M059J (cell line): ENCODE measurements at places on chromosomes 6 and 20.

- DNase-seq = no peak
Measured at GRCh38 chr20:40957265-40957760, 71.3 kb upstream of the TOP1 start.

GRCh38 chr6:78615430-78615904, 251.9 kb upstream of the IRAK1BP1 start:
- DNase-seq = peak; percentile 71

GRCh38 chr6:135141728-135142127, 39.4 kb upstream of the MYB start:
- DNase-seq = no peak

DNA sequence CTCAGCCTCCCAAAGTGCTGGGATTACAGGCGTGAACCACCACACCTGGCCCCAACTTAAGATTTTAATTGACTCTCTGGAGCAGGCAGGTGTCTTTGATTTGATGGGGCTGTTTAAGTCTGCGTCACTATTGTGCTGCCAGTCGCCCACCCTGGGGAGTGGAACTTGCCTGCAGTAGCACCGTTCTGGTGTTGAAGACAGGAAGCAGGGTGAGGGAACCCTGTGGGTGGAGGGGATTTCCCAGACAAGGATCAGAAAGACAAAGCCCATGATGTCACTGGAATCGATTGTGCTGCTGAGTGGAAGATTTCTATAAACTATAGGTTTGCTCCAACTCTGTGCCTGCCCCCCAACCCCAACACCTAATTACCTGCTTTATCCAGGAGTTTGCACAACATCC, 11.0 kb downstream of the ALDH8A1 start:
- DNase-seq = no peak

- DNase-seq = no peak
Measured at GRCh38 chr20:51347831-51348230, 194.7 kb downstream of the NFATC2 start.

DNA sequence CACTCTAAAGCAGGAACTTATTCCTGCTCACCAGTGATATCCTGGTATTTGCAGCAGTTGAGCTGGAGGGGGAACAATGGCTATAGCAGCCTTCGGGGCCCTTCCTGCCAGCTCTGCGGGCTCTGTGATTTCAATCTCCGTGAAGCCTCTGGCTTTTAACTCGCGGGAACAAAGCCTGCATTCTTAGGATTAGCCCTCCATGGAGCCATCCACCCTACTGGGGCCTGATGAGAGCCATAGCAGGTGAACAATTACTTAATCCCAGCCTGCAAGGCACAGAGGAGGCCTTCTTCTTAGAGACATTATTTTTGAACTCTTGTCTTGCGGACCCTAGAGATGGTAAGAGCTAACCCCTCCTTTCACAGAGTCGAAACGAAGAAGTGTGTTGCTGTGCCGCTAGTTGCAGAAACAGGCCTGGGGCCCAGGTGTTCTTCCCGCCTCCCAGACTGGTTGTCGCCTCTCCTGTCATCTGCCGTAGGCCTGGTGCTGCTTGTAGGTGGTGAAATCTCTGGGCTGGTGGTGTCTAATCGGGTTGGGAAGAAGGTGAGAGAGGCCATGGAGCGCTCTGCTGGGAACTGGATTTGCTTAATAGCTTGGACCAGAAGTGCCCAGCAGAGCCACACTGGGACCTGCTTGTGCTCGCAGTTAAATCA, 9.7 kb downstream of the GHRH start:
- no peak for DNase-seq

GRCh38 chr20:57671072-57671391, 38.8 kb downstream of the PMEPA1 start:
- DNase-seq = no peak

DNA sequence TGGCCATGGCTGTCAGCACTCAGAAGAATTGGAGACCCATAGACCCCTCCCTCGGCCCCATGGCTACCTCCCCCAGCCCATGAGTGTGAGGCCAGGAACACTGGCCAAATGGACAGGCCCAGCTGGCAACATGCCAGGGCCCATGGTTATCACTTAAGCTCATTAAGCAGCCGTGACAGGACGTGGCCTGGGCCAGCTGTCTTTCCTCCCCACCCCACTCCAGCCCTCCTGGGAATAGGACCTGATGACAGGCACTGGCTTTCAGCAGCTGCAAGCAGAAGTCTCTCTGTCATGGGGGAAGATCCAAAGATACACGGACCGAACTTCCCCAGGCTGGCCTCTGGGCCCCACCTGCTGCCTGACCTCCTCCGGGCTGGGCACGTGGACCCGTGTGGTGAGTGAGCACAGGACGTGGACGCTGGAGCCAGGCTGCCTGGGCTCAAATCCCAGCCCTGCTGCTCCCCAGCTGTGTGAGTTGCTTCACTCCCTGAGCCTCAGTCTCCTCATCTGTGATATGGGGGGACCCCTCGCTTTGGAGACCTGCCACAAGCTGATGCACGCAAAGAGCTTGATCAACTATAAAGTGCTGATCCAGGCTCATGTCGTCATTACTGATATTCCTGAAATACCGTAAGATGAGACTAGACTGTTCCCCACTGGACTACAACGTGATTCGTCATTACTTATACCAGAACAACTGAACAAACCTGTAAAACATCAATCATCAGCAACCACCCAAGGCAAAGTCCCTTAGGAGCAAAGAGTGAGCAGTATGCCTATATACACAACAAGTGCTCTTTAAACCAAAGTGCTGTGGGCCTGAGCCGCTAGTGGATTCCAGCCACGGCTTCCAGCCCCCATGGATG, 22.0 kb upstream of the VSTM2L start:
- DNase-seq = peak; percentile 26

DNA sequence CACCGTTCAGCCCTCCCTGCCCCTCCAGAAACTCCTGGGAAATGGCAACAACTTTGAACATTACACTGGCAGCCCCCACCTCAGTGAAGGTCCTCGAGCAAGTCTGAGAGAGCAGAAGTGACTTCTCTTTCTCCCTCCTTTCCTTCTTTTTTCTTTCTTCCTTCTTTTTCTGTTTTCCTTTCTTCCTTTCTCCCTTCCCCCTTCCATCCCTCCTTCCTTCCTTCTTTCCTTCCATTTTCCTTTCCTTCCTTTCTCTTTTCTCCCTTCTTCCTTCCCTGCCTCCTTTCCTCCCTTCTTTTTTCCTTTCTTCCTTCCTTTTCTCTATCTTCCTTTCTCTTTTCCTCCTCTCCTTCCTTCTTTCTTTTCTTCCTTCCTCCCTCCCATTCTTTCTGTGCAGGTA, 162.7 kb downstream of the UNC5CL start:
- no peak for DNase-seq

GRCh38 chr6:100179576-100179975, 185.6 kb upstream of the MCHR2 start:
- DNase-seq = no peak

DNA sequence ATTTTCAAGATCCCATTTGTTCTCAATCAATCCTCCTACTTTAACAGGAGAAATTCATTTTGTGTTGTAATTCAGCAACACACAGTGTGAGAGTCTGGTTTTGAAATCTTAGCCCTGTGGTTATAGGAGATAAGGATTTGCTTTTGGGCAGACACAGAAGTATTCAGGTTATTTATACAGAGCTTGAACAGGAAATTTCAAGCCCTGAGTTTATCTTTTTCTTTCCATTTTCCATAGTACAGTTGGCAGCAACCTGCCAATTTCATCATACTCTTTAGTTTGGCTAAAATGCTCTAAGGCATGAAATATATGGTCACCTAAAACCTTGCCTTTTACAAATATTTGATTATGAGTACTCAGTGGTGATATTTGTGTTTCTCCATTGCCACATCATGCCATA, 41.4 kb downstream of the PKIB start:
- DNase-seq = no peak

GRCh38 chr20:53699906-53700305, 106.3 kb upstream of the ZNF217 start:
- no peak for DNase-seq

GRCh38 chr6:14020551-14020950, 95.8 kb downstream of the RNF182 start:
- DNase-seq = no peak

GRCh38 chr6:126118936-126119335, 132.6 kb downstream of the TRMT11 start:
- peak; percentile 70 for DNase-seq

DNA sequence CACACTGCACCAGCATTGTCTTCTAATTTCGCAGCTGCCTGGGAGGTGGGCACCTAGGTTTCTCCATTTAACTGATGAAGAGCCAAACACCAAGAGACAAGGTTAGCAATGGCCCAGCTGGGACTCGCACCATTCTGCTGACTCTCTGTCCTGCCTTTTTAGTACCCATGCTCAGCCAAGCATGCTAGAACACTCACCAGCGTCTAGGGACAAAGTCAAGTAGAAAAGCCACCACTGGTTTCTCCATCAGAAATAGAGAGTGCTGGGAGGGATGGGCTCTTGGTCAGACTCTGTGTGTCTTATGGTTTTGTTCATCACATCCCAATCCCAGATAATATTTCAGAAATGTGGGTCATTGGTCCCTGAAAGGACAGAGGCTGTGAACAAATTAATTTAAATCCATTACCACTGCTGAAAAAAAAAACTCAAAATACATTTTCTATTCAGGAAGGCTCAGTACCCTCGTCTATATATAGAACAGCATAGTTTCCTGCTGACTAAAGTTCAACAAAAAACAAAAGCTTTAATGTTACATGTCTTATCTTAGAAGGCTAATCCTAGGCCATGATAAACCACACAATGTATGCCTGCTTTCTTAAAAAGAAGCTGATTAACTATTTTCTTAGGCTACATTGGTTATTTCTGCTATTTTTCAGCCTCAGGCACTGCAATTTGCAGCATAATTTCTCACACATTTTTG, 111.0 kb downstream of the TBC1D7 start:
- DNase-seq = no peak

GRCh38 chr20:8357703-8358102, 225.6 kb downstream of the PLCB1 start:
- no peak for DNase-seq

GRCh38 chr6:103122766-103123601, 1729.5 kb downstream of the GRIK2 start:
- peak; percentile 14 for DNase-seq

- DNase-seq = peak; percentile 88
Measured at GRCh38 chr6:33768644-33769120, 20.2 kb downstream of the LEMD2 start.

DNA sequence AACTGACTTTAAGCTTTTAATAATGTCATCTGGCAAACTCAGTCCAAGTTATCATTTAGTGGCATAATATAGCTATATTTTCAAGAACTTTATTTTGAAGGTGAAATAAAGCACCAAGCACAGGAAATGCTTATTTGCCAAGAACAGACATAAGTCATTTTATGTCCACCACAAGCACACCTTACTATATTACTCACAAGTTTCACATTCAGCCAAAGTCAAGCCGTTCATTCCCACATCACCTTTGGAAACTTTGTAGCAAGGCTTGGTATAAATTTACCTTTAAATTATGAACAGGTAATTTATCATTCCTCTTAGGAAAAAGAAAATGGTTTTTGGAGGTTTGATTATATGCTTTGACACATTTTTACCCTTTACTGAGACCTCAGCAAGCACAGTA, 236.8 kb upstream of the FKBP1C start:
- DNase-seq = no peak

- DNase-seq = peak; percentile 16
Measured at GRCh38 chr6:135129136-135129856, 51.8 kb upstream of the MYB start.

- peak; percentile 78 for DNase-seq
Measured at GRCh38 chr6:77466055-77466450, 2.8 kb upstream of the HTR1B start.

DNA sequence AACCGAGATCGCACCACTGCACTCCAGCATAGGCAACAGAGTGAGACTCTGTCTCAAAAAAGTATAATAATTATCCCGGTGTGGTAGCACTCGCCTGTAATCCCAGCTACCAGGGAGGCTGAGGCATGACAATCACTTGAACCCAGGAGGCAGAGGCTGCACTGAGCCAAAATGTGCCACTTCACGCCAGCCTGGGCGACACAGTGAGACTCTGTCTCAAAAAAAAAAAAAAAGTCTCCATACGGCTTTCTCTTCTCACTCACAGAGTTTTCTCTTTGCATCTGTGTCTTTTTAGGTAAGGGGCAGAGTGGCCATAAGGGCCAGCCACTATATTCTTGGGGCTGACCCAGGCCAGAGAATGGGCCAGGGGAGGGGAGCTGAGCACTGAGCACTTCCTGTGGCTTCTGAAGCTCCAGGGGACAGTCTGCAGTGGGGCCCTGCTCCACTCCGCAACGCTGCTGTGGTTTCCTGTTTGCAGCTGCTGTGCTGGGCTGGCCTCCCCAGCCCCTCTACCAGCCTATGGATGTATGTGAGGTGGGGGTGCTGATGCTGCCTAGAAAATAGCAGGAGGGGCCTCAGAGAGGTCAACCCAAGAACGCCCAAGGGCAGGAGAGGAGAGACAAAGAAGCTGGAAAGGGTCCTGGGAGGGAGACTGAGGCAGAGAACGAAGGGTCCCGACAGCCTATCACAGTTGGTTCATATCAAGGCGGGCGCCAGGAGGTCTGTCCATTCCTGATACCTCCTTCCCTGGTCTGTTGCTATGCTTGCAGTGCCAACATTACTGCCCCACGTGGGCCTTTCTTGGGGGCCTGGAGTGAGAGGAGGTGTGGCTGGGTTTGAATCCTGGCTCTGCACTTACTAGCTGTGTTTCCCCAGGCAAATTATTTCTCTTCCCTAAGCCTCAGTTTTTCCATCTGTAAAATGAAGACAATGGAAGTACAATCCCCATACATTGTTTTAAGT, 16.0 kb downstream of the SLA2 start:
- DNase-seq = no peak

GRCh38 chr6:39923861-39924260, 10.4 kb downstream of the MOCS1 start:
- DNase-seq = no peak

GRCh38 chr20:62752671-62753501, 43.4 kb upstream of the MRGBP start:
- DNase-seq = peak; percentile 48

DNA sequence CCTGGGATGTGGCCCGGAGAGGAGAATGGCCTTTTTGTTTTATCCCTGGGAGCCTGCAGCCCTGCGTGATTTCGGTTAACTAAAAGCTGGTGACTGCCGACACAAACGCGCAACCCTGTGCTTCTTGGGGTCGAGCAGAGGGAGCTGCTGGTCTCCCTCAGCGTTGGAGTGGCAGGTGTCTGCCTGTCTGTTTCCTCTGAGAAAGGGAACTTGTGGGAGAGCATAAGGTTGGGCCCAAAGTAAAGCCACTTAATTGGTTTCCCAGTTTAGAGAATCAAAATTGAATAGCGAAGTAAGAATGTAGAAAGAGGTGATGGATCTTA, 500 bp downstream of the LTV1 start:
- no peak for DNase-seq

DNA sequence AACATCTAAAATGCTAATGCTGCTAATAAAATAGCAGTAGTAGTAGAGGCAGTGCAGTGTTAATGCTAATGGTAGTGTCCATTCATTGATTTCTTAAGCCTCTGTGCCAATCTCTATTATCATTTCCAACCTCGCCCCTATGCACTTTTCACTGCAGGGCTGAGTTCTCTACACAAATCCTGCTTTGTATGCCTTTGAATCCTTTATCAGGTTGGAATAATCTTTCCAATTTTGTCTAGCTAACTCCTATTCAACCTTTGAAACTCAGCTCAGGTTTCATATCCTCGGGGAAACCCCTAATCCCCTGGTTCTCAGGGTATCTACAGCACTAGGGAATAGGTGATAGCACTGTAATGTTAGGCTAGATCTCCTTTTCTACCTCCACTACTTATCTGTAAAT, 284.0 kb upstream of the RUNX2 start:
- no peak for DNase-seq

- no peak for DNase-seq
Measured at GRCh38 chr20:16955462-16955861, 207.3 kb downstream of the OTOR start.

- no peak for DNase-seq
Measured at GRCh38 chr6:66210964-66211363, 503.9 kb upstream of the EYS start.
